Inflammatory macrophage treated with lipopolysaccharide for 4 hours (primary cell): ENCODE measurements at places on chromosomes 2 and 18.

- DNase-seq: no peak
Measured at GRCh38 chr2:128313091-128313836, 5.4 kb downstream of the HS6ST1 start.

- DNase-seq: no peak
Measured at GRCh38 chr2:29050591-29050990, 23.7 kb downstream of the PCARE start.

DNA sequence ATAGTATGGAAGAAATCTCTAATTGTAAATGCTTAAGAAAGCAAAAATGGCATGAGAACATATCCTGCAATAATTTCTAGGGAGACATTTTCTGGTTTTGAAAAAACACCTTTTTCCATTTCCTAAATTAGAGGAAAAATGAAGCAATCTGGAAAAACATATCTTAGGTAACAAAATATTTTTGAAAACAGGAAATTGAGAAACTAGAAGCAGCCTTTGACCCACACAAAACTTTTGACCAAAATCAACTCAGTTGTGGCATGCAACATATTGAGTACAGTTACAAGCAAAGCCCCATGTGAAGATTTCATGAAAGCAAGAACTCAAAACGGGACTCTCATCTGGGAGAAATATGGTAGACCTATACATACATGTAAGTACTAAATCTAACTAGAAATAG is 28.6 kb upstream of the CHAC2 start:
- peak; percentile 37 for DNase-seq

- no peak for DNase-seq
Measured at GRCh38 chr2:130768191-130768855, 13.0 kb downstream of the AMER3 start.

DNA sequence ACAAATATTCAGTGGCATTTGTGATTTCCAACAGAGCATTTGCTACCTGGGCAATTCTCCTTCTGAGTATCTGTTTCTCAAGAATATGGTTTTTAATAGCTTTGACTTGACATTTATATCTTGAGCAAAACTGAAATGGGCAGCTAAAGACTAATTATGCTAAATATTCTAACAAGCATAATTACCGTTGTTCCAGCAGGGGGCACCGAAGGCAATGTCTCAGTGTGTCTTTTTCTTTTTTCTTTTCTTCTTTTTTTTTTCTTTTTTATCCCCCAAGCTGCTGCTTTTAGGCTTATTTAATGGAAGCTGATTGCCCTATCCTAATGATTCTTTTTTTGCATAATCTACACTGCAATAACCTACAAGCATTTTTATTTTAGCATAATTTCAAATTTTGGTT is 138.9 kb upstream of the NABP1 start:
- peak; percentile 20 for DNase-seq

- DNase-seq: no peak
Measured at GRCh38 chr2:147646818-147647468, 197.9 kb upstream of the ACVR2A start.

- DNase-seq: no peak
Measured at GRCh38 chr2:77479895-77480294, 42.3 kb downstream of the LRRTM4 start.

DNA sequence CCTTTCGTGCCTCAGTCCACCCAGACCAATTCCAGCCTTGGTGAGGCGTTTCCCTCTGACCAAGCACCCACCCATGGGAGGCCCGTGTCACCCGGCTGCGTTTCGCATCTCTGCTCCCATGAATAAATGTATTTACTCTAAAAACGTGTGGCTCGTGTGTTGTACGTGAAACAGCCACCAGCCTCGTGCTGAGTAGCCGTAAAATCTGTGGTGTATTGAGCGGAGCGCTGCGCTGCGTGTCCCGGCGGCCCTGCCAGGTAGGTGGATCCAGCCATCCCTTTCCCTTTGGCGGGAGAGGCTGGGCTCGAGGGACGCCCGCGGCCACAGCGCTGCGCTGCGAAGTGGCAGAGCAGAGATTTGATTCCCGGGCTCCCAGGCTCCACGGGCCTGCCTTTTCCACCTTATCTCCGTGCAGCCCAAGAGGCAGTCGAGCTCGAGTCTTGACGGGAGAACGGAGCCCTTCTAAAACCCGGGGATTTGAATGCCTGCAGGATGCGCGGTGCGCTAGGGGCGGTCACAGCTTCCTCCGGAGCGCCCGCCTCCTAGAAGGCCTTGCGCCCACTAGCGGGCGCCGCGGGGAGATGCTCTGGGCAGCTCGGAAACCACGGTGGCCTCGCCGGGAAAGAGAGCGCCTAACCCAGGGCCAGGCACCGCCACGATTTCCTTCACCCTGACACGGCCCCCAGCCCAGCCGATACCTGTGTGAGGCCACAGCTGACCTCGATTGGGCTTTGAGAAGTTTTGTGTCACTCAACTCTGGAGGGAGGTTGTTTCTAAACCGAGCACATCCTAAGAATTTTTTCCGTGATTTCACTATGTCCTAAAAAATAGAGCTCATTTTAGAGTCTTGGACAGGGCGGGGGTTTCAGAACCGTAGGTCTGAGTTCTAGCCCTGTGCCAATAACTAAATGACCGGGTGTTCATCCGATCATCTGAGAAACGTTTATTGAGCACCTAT is 3.9 kb upstream of the PSMD1 start:
- DNase-seq: peak; percentile 82

- peak; percentile 67 for DNase-seq
Measured at GRCh38 chr2:112757265-112757664, 7.1 kb downstream of the CKAP2L start.

DNA sequence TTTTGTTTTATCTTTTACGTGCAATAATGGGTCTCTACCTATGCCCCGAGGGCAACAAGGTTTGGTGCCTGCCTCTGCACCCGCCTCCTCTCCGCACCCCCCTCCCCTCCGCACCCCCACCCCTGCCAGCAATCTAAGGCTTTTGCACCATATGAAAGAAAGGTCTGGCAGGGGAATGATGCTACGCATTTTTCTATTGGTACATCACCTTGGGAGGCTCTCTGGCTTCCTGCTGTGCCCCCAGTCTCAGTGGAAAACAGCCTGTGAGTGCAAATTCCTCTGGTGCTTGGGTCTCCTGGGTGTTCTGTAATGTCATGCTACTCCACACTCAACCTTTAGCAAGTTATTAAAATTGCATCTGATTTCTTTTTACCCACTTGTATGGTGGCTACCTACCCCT is 161.3 kb upstream of the SMAD7 start:
- DNase-seq: no peak
